Pulmonary artery endothelial cell (primary cell): ENCODE measurements at places on chromosomes 4 and X. TPM values are rescaled to one million over a fixed set of nuclear protein-coding genes. Genes with fewer than 3 reads are reported as not detected.

Gene TMPRSS11B
- not detected in 2 replicates for total RNA-seq

Gene CCDC120
- total RNA-seq: 0.42 and 0.66 TPM in 2 replicates

Gene TLR2
- 0.33 and 1.3 TPM in 2 replicates for total RNA-seq

Gene POU3F4
- total RNA-seq: not detected in 2 replicates

Gene TLR6
- 1.2 and 1.5 TPM in 2 replicates for total RNA-seq

Gene IL1RAPL2
- not detected in 2 replicates for total RNA-seq

Gene TLL1
- total RNA-seq: 1.2 and 2.2 TPM in 2 replicates

Gene SH3D19
- 43.0 and 54.5 TPM in 2 replicates for total RNA-seq

Gene GPM6B
- total RNA-seq: 1.1 and 2.2 TPM in 2 replicates

Gene CFAP299
- total RNA-seq: 0.13 TPM in 1 of 2 replicates, not detected in the other

Gene ACE2
- 0.07 TPM in 1 of 2 replicates, not detected in the other for total RNA-seq

Gene RWDD4
- total RNA-seq: 19.7 and 23.6 TPM in 2 replicates

Gene EVC2
- 9.3 and 12.1 TPM in 2 replicates for total RNA-seq

Gene DUX4
- not detected in 2 replicates for total RNA-seq

Gene GPR101
- total RNA-seq: not detected in 2 replicates

Gene ETDA
- total RNA-seq: not detected in 2 replicates

Gene PGAM4
- 0.14 TPM in 1 of 2 replicates, not detected in the other for total RNA-seq

Gene SORBS2
- 21.6 and 46.2 TPM in 2 replicates for total RNA-seq

Gene GABRE
- 3.7 and 7.1 TPM in 2 replicates for total RNA-seq

Gene CENPE
- 13.1 and 63.3 TPM in 2 replicates for total RNA-seq
